Esophagus squamous epithelium (tissue), 5 donors: ENCODE measurements at places on chromosomes 6 and 20. TPM values are rescaled to one million over a fixed set of nuclear protein-coding genes. Genes with fewer than 3 reads are reported as not detected.

GRCh38 chr6:89251170-89251569, 34.0 kb upstream of the GABRR1 start:
- DNase-seq: no peak
- no peak overlapping the region for H3K4me3 ChIP-seq
- no peak overlapping the region for H3K27ac ChIP-seq
- no peaks in the 10 kb centered on the region for H3K4me1 ChIP-seq
- H3K27me3 ChIP-seq: no peaks in the 10 kb centered on the region

- DNase-seq: no peak
- no peaks in the 10 kb centered on the region for H3K27me3 ChIP-seq
- H3K27ac ChIP-seq: no peak overlapping the region
- H3K4me1 ChIP-seq: no peaks in the 10 kb centered on the region
- H3K4me3 ChIP-seq: no peak overlapping the region
These were observed 48.8 kb downstream of the DST start for GRCh38 chr6:56593801-56594318.

- H3K4me1 ChIP-seq: no peaks in the 10 kb centered on the region
- no peak overlapping the region for H3K27ac ChIP-seq
- H3K4me3 ChIP-seq: no peak overlapping the region
- H3K27me3 ChIP-seq: no peaks in the 10 kb centered on the region
- DNase-seq: no peak
These were observed 66.5 kb downstream of the MYLK4 start for GRCh38 chr6:2684103-2684749.

GRCh38 chr20:30419466-30419865, 838.0 kb upstream of the DEFB115 start:
- no peak for DNase-seq
- no peaks in the 10 kb centered on the region for H3K27me3 ChIP-seq
- H3K4me1 ChIP-seq: no peaks in the 10 kb centered on the region
- H3K4me3 ChIP-seq: no peak overlapping the region
- H3K36me3 ChIP-seq: no peaks in the 10 kb centered on the region
- H3K27ac ChIP-seq: no peak overlapping the region

GRCh38 chr20:19849341-19850197, 91.5 kb downstream of the RIN2 start:
- no peak for DNase-seq
- H3K36me3 ChIP-seq: no peaks in the 10 kb centered on the region
- peak overlapping the region; percentile 65 for H3K27ac ChIP-seq

- no peak for DNase-seq
- no peaks in the 10 kb centered on the region for H3K4me1 ChIP-seq
- no peaks in the 10 kb centered on the region for H3K27me3 ChIP-seq
These were observed 132.2 kb downstream of the ARID1B start for GRCh38 chr6:156909212-156910010.

DNA sequence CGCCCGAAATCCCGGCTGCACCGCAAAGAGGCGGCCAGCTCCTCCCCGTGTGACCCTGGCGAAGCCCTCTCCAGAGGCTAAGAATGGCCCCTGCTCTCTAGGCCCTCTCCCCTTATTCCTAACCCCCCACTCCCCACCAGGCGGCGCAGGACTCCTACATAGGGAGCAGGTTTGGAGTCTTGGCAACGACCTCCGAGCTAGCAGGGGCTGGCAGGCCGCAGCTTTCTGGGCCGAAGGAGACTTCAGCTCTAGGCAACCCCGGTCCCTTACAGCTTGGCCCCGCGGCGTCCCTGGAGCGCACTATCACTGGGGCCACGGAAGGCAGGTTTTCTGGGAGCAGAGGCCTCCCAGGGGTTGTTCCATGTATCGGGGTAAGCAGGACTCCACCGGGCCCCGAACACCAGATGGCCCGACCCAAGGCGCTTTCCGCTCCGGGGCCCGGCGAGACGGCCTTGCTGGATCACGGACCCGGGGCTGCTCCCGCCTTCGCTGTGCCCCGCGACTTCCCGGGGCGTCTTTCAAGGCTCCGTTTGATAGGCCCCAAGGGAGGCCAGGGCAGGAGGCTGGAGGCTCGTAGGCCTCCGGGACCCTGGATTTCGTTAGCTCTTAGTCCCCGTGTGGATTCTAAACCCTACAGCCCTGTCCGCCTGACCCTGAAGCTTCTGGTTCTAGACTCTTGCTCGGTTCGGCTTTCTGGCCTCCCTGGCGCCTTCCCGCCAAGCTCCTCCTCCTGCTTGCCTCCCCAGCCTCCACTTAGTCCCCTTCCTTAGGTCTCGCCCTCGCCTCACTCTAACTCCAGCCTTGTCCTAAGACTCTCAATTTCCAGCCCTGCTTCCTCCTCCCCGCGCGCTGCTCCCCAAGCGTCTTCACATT, 1.9 kb downstream of the SLC32A1 start:
- peaks cover 18% of the 10 kb centered on the region for H3K4me1 ChIP-seq
- peaks cover 71% of the 10 kb centered on the region for H3K27me3 ChIP-seq
- no peaks in the 10 kb centered on the region for H3K36me3 ChIP-seq
- H3K4me3 ChIP-seq: no peak overlapping the region
- H3K27ac ChIP-seq: no peak overlapping the region

DNA sequence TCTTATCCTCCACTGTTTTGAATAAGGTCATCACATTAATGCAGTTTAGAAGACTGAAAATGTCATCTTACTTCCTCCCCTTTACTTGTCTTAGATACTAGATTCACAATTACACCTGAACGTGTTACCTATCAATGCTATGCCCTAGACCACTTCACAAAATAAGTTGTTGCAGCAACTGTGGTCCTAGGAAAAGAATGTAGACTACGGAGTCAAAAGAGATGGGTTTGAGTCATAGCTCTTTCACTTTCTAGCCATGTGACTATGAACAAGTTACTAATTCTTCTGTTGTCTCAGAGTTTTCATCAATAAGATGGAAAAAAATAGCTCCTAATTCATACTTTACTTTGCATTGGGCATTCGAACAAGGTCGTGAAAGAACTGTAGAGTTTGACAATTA, 164.3 kb upstream of the PREP start:
- no peaks in the 10 kb centered on the region for H3K4me1 ChIP-seq
- H3K27me3 ChIP-seq: no peaks in the 10 kb centered on the region
- no peak overlapping the region for H3K4me3 ChIP-seq
- H3K36me3 ChIP-seq: no peaks in the 10 kb centered on the region

GRCh38 chr20:45193331-45193730, 13.5 kb upstream of the SEMG1 start:
- H3K27me3 ChIP-seq: no peaks in the 10 kb centered on the region
- H3K27ac ChIP-seq: no peak overlapping the region
- H3K4me3 ChIP-seq: no peak overlapping the region
- H3K4me1 ChIP-seq: no peaks in the 10 kb centered on the region
- DNase-seq: no peak
- no peaks in the 10 kb centered on the region for H3K36me3 ChIP-seq

GRCh38 chr20:53872561-53873229, 197.7 kb downstream of the BCAS1 start:
- H3K4me1 ChIP-seq: peaks cover 53% of the 10 kb centered on the region
- H3K4me3 ChIP-seq: peak overlapping the region; percentile 26
- H3K27ac ChIP-seq: peak overlapping the region; percentile 52
- DNase-seq: no peak
- no peaks in the 10 kb centered on the region for H3K36me3 ChIP-seq
- no peaks in the 10 kb centered on the region for H3K27me3 ChIP-seq

DNA sequence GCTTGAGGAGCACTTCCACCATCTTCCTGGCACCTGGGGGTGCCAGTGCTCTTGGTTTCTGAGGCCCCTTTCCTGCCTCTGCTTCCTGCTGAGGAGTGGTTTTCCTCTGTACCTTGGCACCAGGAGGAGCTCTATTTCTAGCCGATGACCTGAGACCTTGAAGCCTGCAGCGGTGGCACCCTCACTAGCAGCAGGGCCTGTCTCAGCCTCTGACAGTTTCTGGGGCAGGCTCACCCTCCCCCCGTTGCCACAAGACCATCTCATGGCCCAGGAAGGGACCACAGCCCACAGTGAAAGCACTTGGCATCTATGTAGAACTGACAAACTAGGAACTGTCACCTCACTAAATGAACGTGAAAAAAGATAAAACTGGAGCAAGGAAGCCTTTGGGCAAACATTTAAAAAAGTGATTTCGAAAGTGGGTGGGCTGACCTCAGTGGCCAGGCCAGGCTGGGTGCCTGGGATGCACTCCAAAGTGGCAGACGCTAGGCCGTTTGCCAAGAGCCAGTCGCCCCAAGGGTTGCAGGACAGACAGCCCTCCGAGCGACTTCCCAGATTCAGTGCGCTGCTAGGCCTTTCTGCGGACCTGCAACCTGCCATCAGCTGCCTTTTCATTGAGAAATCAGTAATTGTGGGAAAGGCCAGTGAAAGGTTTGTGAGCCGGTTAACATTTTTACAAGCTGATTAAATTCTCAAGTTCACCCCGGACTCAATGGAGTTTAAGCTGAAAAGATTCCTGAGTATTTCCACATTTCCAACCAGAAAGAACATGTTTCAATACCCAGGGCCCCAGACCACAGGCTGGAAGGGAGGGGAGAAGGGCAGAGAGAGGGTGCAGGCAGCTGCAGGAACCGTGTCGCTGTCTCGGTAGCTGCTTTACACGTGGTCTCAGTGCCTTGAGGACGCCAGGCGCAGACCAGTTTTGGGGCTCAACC, 303.7 kb downstream of the ESR1 start:
- no peak overlapping the region for H3K4me3 ChIP-seq
- H3K27ac ChIP-seq: peak overlapping the region; percentile 39
- no peaks in the 10 kb centered on the region for H3K27me3 ChIP-seq
- no peak for DNase-seq
- no peaks in the 10 kb centered on the region for H3K36me3 ChIP-seq

DNA sequence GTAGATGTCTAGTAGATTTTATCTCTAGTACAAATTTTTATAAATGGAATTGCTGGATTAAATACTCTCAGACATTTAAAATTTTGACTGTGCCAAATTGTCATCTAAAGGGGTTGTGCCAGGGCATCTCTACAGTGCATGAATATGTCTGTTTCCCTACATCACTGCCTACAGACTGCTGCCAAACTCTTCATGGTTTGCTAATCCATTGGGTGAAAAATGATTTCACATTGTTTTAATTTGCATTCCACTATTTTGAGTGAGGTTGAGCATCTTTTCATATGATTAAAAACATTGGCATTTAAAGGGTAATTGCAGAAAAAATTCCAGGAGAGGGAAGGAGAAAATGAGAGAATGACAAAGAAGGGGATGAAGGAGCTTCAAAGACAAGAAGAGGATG, 267.7 kb upstream of the RNF24 start:
- DNase-seq: no peak
- no peak overlapping the region for H3K4me3 ChIP-seq

DNA sequence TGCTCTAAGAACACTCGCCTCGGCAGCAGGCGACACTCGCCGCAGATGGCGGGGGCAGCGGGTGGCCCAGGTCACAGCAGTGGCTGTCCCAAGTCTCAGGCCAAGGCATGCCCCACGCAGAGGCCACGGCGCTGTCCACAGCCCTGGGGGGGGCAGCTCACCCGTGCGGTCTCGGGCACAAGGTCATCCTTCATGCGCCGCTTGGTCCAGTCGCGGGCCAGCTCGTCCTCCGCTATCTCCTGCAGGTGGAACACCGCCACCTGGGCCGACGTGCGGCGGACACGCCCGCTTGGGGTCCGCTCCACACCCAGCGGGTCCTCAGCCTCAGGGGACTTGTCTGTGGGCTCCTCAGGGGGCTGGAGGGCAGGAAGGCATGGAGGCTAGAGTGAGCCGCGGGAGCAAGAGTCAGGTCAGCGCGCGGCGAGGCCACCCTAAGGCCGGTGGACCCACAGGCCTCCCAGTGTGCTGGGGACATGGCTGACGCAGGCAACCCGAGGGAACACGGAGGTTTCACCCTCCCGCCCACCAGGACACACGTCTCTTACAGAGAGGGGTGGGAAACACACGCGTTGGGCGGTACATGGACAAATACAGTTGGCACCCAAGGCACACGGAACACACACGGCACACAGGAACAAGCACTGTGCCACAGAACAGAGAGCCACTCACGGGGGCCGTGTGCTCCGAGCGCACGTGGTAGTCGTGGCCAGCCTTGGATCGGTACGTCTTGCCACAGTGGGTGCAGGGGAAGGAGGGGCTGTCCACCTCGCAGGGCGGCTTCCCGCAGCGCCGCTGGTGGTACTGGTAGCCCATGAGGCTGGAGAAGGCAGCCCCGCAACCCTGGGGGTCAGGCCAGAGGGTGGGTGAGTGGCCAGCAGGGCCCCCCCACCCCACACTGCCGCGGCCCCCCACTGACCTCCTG, 6.5 kb upstream of the UCKL1 start:
- H3K36me3 ChIP-seq: peaks cover 38% of the 10 kb centered on the region
- H3K27me3 ChIP-seq: no peaks in the 10 kb centered on the region
- no peak overlapping the region for H3K27ac ChIP-seq
- H3K4me3 ChIP-seq: no peak overlapping the region
- peaks cover 15% of the 10 kb centered on the region for H3K4me1 ChIP-seq

DNA sequence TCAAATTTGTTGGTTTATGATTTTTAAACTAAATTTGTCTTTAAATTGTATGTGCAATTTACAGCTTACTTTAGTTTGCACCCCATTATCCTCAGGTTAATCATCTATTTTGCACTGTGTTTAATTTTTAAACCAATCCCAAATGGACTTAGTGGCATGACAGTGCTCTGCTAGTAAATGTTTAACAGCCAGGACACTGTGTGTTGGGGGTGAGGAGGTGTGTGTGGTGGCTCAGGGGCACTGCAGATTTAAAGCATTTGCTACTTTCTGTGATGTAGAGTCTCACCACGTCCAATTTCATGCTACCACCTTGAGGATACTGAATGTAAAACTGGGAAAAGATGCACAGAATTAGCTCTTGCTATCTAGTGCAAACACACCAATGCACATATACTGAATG, 225.7 kb downstream of the HAO1 start:
- H3K4me3 ChIP-seq: no peak overlapping the region
- H3K27me3 ChIP-seq: no peaks in the 10 kb centered on the region
- DNase-seq: no peak
- no peak overlapping the region for H3K27ac ChIP-seq

- H3K27me3 ChIP-seq: no peaks in the 10 kb centered on the region
- no peaks in the 10 kb centered on the region for H3K36me3 ChIP-seq
These were observed 69.7 kb downstream of the DTD1 start for GRCh38 chr20:18657575-18657974.

DNA sequence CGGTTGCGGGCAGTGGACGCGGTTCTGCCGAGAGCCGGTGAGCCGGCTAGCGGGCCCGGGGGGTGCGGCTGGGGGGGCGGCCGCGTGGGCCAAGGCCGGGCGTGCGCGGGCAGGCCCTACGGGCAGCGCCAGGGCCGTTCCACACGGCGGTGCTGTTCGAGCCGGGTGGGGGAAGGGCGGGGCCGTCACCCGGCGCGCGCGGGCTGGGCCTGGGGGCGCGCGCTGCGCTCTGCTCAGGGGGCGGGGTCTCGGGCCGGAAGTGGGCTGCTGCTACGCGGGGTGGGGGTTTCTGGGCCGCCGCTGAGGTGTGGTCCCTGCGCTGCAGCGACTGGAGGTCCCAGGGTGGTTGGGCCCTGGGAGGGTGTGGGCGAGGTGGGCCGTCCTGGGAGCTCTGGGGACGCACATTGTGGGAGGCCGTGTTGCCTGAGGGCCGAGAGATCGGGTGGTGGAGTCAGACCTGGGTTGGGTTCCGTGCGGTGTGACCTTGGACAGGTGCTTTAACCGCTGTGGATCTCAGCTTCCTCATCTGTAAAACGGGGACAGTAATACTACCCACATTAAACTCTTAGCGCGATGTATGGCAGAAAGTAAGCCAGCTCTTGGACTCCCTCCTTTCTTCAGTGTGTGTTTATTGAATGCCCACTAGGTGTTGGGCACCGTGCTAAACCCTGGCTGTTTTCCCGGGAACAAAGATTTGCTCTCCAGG, 391 bp downstream of the MAPRE1 start:
- DNase-seq: peak; percentile 31
- H3K4me1 ChIP-seq: peaks cover 51% of the 10 kb centered on the region
- peak overlapping the region; percentile 99 for H3K27ac ChIP-seq
- peak overlapping the region; percentile 87 for H3K4me3 ChIP-seq

The OVOL2 gene
- total RNA-seq: 10.5 TPM

The HACE1 gene
- 9.4 TPM for total RNA-seq

The CLPSL2 gene
- total RNA-seq: not detected

The CLDN20 gene
- total RNA-seq: 0.19 TPM

The GSTA2 gene
- not detected for total RNA-seq

The TREML1 gene
- not detected for total RNA-seq

The NKAPL gene
- 0.22 TPM for total RNA-seq

The TMEM244 gene
- total RNA-seq: not detected

The MYT1 gene
- not detected for total RNA-seq
